ENCODE measurements at places on chromosomes 4 and X.

DNA sequence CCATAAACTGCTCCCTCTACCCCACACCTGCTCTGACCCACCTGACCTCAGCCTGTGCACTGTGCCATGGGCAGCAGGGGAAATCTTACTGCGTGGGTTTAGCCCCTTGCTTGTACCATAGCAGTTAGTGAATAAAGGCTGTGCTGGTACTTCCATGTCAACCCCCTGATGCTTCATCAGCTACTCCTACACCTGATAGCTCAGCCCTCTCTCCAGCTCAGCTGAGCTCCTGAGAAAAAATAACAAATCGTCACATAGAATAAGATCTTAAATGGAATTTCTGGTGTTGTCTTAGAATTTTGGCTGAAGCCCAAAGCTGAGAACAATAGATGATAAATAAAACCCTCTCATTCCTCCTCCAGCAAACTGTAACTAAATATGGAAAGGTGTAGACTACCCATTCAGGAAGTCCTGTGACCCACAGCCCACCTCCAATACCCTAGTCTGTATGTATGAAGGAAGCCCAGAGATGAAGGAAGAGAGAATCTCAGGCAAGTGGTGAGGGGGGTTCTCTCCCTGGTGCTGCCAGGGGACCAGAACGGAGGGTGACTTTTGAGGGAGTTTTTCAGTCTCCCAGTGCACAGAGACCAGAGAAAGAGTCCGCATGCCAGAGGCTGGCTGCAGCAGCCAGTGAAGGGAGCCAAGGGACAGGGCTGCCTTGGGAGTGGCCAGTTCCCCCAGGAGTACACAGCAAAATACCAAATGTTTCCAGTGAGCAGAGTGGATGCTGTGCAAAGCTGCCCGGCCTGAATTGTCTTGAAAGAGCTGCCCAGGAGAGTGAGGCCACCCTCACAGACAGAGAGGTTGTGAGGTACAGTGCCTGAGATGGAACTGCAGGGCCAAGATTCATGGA lies 227.3 kb downstream of the QDPR start:
- no peak for DNase-seq

DNA sequence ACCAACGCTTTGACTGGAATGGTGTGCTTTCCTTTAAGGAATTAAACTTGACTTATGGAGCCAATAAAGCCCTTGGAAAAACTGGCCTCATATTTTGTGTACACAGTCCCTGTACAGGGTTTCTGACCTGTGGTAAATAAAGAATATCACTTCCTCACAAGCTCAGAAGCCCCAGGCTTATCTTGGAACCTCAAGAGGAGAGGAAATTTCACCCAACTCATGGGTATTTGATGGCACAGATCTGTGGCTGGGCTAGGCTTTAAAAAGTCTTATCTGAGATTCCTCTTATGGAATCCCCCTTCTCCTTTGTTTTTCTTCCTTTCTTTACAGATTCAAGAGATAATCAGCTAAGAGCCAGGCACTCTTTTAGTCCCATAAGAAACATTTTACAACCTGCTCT lies 89.3 kb upstream of the USP38 start:
- DNase-seq, result no peak

GRCh38 chr4:52868133-52868532 lies 6.0 kb downstream of the RASL11B start:
- no peak for DNase-seq

- DNase-seq, result no peak
Observed at GRCh38 chr4:75800972-75801371, 76.6 kb downstream of the USO1 start.

All from CD4-positive, alpha-beta T cell treated with Interleukin-17A for 1 hour (primary cell).